ENCODE measurements at places on chromosomes 16 and 17.

- DNase-seq = no peak
Observed at GRCh38 chr17:28092088-28092487, 49.6 kb downstream of the NLK start.

DNA sequence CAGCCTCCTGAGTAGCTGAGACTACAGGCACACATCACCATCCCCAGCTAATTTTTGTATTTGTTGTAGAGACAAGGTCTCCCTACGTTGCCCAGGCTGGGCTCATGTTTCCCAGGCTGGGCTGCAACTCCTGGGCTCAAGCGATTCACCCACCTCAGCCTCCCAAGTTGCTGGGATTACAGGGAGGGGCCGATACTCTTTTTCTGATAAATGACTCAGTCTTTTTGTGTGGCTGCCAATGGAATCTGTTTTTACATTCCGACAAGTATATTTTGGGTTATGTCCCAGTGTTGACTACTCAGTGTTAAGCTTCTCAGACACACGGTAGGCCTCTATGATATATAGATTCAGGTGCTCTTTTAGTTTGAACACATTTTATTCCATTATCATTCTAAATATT lies 58.1 kb downstream of the SLFN11 start:
- DNase-seq = no peak

DNA sequence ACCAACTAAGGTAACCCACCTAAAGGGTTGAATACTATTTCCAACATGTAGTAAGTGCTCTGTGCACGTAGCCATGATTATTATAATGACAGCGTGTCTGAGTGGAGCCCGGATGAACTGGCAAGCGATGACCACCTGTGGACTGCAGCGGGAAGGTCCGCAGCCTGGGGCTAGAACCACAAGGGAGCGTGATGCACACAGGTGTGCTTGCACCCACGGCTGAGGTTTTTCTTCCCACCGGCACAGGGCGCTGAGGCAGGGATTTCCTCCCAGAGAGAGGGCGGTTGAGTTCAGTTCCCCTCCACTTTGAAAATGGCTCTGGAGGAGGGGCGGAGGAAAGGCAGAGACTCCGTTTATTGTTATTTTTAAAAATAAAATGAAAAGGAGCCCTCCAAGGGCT lies 221.7 kb upstream of the HSBP1 start:
- DNase-seq = no peak

- DNase-seq = no peak
Observed at GRCh38 chr17:44878627-44879221, 20.5 kb downstream of the EFTUD2 start.

GRCh38 chr17:70041540-70041939 lies 33.5 kb upstream of the KCNJ16 start:
- no peak for DNase-seq
